ENCODE measurements at places on chromosomes 3 and 15. TPM values are rescaled to one million over a fixed set of nuclear protein-coding genes. Genes with fewer than 3 reads are reported as not detected.

- no peaks in the 10 kb centered on the region for H3K4me1 ChIP-seq
- H3K4me3 ChIP-seq, result no peak overlapping the region
- no peak overlapping the region for H3K27ac ChIP-seq
- peaks cover 24% of the 10 kb centered on the region for H3K27me3 ChIP-seq
- H3K36me3 ChIP-seq, result no peaks in the 10 kb centered on the region
Measured at GRCh38 chr15:89504166-89504565, 7.8 kb upstream of the RHCG start.

DNA sequence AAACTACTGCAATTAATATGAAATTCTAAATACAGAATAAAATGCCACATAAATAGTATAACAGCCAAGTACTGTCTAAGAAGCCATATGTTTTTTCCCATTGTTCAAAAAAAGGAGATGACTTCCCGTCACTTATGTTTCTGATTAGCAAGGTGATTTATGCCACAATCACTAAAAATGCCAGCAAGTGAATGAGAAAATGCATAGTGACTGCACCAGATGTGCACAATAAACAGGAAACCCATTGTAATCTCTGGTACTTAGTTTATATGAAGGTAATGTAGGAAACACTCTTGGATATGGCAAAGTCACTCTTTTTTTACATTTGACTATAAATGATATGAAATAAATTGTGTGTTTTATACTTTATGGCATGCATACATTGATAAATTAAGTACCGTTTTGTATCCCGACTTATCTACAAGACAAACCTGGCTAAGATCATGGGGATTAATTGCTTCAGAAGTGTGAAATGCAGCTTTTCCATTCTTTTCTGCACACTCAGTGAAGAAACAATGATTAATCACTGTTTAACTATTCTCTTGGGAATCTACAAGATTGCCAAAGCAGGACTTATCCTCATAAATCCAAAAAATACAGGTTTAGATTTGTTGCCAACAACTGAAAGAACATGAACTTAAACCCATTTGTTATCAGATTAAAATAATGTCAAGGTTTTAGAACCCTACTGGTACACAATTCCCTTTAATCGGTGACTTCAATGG lies 164.5 kb downstream of the TBC1D5 start:
- no peak overlapping the region for H3K4me3 ChIP-seq
- H3K4me1 ChIP-seq, result no peaks in the 10 kb centered on the region
- H3K27me3 ChIP-seq, result no peaks in the 10 kb centered on the region
- H3K27ac ChIP-seq, result no peak overlapping the region
- no peaks in the 10 kb centered on the region for H3K36me3 ChIP-seq

- no peaks in the 10 kb centered on the region for H3K36me3 ChIP-seq
- no peak for DNase-seq
- no peaks in the 10 kb centered on the region for H3K4me1 ChIP-seq
- H3K27ac ChIP-seq, result no peak overlapping the region
- H3K27me3 ChIP-seq, result no peaks in the 10 kb centered on the region
Measured at GRCh38 chr3:169846458-169847193, 23.1 kb downstream of the LRRC31 start.

Gene FHIT
- total RNA-seq, result 10.3 TPM

Gene TLR9
- 1.0 TPM for total RNA-seq

Gene POPDC2
- 1.5 TPM for total RNA-seq
